ENCODE measurements at places on chromosomes 7 and 10. TPM values are rescaled to one million over a fixed set of nuclear protein-coding genes. Genes with fewer than 3 reads are reported as not detected.
A peak's percentile ranks its signal among the peaks of the same experiment; 100 is the strongest.

GRCh38 chr10:118342638-118343020, 505 bp upstream of the FAM204A start:
- DNase-seq = no peak

DNA sequence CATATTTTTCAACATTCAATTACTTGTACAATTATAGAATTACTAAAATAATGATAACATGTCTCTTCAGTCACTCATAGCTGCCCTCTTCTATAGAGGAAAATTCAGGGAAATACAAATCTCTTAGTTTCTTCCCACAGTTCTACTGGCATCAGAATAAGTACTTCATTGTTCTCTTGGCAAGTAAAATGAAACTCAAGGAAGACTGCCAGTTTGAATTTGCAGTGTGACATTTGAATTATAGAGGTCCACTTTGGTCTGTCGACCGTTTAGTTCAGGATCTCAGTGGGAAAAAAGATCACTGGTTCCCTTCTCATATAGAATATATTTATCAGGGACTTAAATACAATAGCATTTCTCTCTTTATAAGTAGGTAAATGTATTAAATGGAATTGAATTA, 114.5 kb downstream of the PON1 start:
- DNase-seq = no peak

GRCh38 chr7:75689246-75690099, 49.3 kb downstream of the HIP1 start:
- DNase-seq = no peak

DNA sequence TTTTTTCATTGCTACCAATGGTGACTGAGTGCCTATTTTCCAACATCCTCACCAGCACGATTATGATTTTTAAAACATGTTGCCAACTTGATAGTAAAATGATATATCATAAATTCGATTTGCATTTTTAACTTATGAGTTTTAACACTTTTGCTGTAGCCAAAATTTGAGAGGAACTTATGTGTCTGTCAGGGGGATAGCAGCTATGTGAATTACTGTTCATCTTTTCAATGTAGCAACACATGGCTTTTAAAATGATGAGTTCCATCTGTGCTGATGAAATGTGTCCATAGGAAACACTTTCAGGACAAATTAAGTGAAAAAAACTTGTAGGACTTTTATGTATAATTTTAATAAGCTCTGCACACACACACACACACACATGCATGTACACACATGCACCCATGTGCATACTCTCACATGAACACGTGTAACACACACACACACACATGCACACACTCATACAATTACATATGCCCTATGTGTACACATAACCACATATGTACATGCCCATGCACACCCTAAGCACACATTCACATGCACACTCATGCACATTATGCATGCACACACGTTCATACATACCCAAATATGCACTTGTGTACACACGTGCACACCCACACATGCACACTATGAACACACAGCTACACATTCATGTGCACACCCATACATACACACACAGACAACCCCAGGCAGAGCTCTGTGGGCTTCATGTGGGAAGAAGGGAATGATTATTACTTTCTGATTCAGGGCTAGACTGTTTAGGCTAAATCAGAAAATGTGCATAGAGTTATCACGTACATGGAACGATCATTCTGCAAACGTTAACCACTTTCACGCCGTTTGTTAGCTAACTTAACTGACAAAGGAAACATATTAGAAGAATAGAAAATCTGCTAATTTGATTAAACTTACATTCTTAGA, 68.9 kb downstream of the C10orf143 start:
- no peak for DNase-seq

- DNase-seq = no peak
These were observed 82.1 kb downstream of the PKD1L1 start for GRCh38 chr7:47866120-47866519.

DNA sequence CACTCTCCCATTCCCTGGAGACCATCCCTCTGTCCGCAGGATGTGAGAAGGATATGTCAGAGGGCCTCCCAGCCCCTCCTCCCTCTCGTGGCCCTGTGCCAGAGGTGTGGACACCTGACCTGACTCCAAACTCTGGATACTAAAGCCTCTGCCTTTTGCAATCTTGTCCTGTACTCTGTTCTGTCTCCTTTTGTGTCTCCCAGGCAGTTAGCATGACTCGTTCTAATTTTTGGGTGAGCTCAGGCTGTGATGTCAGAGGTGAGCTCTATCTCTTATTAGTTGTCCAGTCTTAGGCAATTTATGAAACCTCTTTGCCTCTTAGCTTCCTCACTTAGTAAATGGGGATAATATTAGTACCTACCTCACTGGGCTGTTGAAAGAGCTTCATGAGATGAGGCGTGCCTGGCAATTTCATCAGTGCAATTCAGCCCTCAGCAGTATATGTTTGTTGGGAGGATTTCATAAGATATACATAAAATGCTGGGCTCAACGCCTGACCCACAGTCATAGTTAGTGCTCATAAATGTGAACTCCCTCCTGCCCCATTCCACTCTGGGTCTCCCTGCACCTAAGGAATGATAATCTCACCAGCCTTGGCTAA, 10.9 kb downstream of the MARVELD1 start:
- no peak for DNase-seq

- DNase-seq = peak; percentile 6
These were observed 370 bp downstream of the TMEM60 start for GRCh38 chr7:77797734-77798393.

- DNase-seq = no peak
These were observed 29.4 kb downstream of the WDR86 start for GRCh38 chr7:151380199-151381097.

GRCh38 chr7:152451356-152451755, 15.6 kb upstream of the KMT2C start:
- DNase-seq = no peak

- peak; percentile 45 for DNase-seq
These were observed 7.3 kb downstream of the AGFG2 start for GRCh38 chr7:100546129-100546925.

DNA sequence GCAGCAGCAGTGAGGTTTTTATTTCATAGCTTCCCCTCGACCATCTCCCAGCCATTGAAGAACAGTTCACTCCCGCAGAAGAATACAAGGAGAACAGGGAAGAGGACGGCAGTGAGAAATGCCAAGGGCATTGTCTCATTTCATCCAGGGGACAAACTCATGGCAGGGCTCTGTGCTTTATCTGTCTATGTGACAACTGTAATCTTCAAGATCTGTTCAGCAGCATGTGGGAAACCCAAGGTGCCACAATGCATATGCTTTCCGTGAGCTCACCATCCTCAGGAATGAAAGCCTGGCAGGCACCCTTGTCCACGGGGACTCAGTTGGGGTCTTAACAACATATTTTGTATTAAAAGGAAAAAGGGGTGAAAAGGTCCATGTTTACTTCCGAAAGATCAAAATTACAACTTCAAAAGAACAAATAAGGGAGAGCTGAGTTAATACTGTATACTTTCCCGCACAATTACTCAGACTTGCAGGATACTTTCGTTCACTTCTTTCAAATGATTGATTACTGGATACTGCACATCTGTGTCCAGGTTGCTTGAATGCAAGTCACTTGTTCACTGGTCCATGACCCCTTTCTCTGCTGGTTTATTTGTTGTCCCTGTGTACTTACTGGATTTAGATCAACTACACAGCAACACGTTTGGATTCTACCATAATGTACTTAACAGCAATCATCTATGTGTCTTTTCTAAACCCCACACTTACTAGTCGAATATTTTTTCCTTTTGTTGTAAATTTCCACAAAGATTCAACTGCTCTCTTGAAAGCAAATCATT, 90.1 kb upstream of the ATP6V0A4 start:
- no peak for DNase-seq

Gene DNMBP
- total RNA-seq = 8.1 TPM

Gene ZP3
- 11.9 TPM for total RNA-seq

Measured in PC-3 (cell line).